SJSA1 (cell line): ENCODE measurements at places on chromosomes 5 and 9. TPM values are rescaled to one million over a fixed set of nuclear protein-coding genes. Genes with fewer than 3 reads are reported as not detected.

- no peak for DNase-seq
- no peak overlapping the region for H3K27ac ChIP-seq
- no peak overlapping the region for H3K4me3 ChIP-seq
- no peaks in the 10 kb centered on the region for H3K27me3 ChIP-seq
These were observed 124.5 kb downstream of the ASTN2 start for GRCh38 chr9:117290306-117290840.

DNA sequence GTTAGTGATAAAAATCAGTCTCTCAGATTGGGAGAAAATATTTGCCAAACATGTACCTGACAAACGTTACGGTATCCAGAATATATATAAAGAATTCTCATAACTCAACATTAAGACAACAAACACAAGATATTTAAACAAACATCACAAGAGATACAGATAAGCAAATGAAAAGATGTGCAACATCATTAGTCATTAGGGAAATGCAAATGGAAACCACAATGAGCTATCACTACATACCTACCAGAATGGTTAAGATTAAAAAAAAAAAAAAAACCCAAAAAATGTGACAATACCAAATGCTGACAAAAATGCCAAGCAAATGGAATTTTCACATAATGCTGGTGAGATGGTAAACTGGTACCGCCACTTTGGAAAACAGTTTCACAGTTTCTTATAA is 15.4 kb downstream of the CERT1 start:
- no peak overlapping the region for H3K27ac ChIP-seq
- no peak for DNase-seq
- H3K27me3 ChIP-seq = no peaks in the 10 kb centered on the region
- H3K36me3 ChIP-seq = peaks cover 46% of the 10 kb centered on the region
- H3K4me3 ChIP-seq = no peak overlapping the region

DNA sequence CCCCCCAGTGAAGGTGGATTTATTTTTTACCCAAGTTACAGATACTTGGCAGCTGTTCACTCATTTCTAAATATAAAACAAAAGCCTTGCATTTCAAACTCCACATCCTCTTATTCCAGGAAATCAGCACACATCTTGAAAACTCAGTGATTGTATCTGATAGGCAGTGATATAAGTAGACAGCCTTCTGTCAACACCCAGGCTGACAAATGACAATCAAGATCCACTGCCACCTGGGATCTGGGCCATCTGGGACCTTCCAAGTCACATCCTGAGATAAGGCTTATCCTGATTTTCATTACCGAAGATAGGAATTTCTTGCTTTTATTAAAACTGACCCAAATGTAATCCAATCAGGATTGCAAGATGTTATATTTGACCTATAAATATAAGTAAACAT is 201.3 kb upstream of the PUM3 start:
- H3K27me3 ChIP-seq = no peaks in the 10 kb centered on the region
- no peak for DNase-seq
- peaks cover 18% of the 10 kb centered on the region for H3K4me1 ChIP-seq

DNA sequence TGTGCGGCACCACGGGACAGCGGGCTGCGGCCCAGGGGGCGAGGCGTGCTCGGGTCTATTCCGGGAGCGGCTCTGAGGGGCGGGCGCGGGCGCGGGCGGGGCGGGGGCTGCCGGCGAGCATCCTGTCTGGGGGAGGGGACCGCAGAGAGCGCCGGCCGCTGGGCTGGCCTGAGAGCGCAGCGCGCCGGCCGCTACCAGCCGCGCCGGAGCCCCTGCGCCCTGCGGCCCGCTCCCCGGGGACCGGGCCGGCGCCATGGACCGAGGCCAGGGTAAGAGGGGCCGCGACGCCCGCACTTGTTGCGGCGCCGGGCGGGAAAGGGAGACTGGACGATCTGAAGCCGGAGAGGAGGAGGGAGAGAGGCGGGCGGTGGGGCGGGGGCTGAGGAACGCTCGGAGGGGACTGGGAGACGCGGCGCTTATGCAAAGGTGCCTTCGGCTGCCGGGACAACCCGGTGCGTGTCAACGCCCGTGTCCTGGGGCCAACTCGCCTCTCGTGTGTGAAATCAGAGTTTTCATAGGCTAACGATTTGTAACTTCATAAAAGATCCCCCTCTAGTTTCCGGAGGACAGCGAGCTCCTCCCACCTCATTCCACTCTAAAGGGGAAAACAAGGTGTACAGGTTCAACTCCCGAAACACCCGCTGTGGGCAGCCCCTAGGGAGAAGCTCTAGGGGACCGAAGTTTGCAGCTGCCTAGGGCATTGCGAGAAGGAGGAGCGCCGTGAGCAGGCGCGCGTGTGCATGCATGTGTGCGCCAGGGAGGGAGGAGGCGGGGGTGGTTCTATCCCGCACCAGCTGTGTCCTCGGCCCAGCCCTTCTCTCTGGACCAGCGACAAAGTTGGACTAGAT is at the start of gene AFAP1L1:
AFAP1L1 (plus strand) TSS at position 144 of the 848 bp plus-strand sequence; CDS start at position 254, 110 bp downstream.
- H3K4me1 ChIP-seq = peaks cover 21% of the 10 kb centered on the region
- peak; percentile 74 for DNase-seq
- H3K36me3 ChIP-seq = peaks cover 3% of the 10 kb centered on the region; the same call in 1 of the 2 replicates
- no peaks in the 10 kb centered on the region for H3K27me3 ChIP-seq
- H3K4me3 ChIP-seq = peak within 1 kb of the TSS; percentile 77
- peak within 1 kb of the TSS; percentile 70 for H3K27ac ChIP-seq

TLE1 gene
- 11.3 and 22.0 TPM in 2 replicates for total RNA-seq
